Thymus (tissue), 14 donors: ENCODE measurements at places on chromosomes 11 and 22.

DNA sequence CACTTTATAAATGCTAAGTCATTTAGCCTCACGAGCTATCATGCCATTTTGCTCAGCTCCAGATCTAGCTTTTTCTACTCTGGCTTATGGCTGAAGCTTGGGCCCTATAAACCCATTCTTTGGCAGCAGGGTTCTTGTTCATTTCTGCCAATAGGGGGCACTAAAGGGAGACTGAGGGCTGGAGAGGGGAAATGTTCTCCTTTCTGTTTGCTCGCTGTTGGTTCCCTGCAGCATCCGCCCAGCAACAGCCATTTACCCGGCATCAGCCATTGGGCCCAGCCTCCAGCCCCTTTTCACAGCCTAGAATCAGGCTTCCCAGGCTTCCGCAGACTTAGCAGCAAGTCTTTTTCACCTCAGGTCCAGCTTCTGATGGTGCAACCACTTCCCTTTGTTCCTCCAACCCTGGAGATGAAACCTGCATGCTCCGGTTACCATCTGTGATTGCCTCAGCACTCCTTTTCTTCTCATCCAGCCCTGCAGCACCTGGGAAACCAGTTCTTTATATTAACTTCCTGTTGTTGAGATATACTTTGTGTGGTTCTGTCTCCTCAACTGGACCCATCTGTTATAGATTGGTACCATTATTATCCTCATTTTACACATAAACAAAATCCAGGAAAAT, 4.2 kb upstream of the ME3 start:
- no peak overlapping the region for H3K27ac ChIP-seq
- no peak overlapping the region for H3K4me3 ChIP-seq
- H3K4me1 ChIP-seq, result peaks cover 7% of the 10 kb centered on the region
- H3K27me3 ChIP-seq, result no peaks in the 10 kb centered on the region
- H3K36me3 ChIP-seq, result no peaks in the 10 kb centered on the region
- DNase-seq, result no peak

- no peak overlapping the region for H3K4me3 ChIP-seq
- peaks cover 6% of the 10 kb centered on the region for H3K36me3 ChIP-seq
- H3K27me3 ChIP-seq, result no peaks in the 10 kb centered on the region
- DNase-seq, result peak; percentile 38
Observed at GRCh38 chr22:21865041-21865440, 2.4 kb downstream of the MAPK1 start.

DNA sequence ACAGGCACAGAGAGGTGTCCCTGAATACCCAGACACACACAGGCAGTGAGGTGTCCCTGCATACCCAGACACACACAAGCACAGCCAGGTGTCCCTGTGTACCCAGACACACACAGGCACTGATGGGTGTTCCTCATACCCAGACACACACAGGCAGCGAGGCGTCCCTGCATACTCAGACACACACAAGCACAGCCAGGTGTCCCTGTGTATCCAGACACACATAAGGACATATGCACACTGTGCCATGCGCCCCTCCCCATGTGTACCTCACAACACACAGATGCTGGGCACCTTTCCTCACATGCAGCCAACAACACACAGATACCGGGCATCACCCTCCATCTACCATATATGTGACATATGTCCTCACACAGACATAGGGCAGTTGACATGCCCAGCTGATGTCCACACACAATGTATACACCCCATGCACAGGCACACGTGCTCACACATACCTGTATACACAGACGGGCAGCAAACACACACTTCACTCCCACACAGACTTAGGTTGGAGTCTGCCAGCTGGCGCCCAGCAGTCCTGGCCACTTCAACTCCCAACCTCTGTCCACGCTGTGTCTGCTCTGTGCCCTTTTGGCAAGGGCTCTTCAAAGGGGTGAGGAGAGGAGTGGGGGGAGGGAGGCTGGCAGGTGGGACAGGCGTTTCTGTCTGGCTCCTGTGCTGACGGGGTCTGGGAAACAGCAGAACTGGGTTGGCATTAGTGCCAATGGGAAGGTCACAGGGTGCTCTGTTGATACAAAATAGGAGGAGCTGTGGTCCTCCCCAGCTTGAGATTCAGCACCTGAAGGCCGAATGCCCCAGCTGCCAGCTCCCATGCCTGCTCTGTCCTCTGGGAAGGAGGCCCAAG, 69.4 kb upstream of the ALX4 start:
- DNase-seq, result no peak
- no peak overlapping the region for H3K4me3 ChIP-seq

DNA sequence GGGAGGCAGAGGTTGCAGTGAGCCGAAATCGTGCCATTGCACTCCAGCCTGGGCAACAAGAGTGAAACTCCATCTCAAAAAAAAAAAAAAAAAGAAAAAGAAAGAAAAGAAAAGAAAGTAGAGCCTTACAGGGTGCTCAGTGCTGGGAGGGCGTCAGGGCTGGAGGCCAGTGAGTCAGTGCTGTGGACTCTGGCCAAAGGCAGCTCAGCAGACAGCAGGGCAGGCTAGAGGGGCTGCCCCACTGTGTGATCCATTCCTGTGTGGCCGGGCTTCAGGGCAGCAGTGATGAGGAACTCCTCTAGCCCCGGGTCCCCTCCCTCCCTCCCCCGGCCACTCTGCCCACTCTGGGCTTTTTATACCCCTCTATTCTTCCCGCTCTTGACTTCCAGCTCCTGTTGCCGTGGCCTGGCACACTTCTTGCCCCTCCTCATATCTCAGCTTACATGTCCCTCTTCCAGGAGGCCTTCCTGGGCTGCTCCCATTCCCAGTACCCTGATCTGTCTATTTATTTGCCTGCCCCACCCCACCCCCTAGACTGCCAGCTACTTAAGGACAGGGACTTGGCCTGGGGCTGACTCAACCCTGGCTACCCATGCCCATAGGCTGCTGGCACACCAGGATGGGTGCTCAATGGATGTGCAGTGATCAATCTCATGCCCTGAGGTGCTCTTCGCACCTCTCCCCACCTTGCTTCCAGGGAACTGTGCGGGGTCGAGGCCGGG, 10.1 kb downstream of the SYT12 start:
- H3K27me3 ChIP-seq, result peaks cover 64% of the 10 kb centered on the region
- no peak overlapping the region for H3K4me3 ChIP-seq
- no peak for DNase-seq
- H3K36me3 ChIP-seq, result no peaks in the 10 kb centered on the region
- no peak overlapping the region for H3K27ac ChIP-seq

DNA sequence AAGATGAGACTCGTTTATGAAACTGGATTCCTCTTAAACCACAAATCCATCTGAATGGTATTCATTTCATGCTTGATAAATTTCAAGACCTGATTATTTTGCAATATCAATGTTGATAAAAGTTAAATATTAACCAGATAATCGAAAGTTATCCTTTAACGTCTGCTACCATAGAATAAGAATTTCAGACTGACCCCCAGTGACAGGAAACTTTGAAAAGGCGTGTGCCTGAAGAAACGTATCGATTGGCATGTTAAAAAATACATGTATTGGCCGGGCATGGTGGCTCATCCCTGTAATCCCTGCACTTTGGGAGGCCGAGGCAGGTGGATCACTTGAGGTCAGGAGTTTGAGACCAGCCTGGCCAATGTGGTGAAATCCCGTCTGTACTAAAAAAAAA, 13.9 kb downstream of the SCGB1A1 start:
- no peaks in the 10 kb centered on the region for H3K27me3 ChIP-seq
- H3K4me1 ChIP-seq, result peaks cover 22% of the 10 kb centered on the region
- H3K4me3 ChIP-seq, result no peak overlapping the region
- H3K36me3 ChIP-seq, result no peaks in the 10 kb centered on the region
